Panc1 (cell line): ENCODE measurements at places on chromosomes 5 and 9.

DNA sequence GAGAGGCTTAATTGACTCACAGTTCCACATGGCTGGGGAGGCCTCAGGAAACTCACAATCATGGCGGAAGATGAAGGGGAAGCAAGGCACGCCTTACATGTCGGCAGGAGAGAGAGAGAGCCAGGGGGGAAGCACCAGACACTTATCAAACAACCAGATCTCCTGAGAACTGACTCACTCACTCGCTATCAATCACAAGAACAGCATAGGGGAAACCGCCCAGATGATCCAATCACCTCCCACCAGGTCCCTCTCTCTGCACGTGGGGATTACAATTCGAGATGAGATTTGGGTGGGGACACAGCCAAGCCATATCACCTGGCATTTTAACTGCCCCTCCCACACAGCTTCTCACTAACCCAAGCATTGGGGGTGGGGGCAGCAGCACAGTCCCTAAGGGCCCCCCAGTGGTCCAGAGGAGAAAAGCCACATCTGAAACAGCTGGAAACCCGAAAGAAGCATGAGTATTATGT lies 76.1 kb upstream of the ASS1 start:
- no peak overlapping the region for H3K27ac ChIP-seq
- DNase-seq: no peak
- no peaks in the 10 kb centered on the region for H3K36me3 ChIP-seq
- no peaks in the 10 kb centered on the region for H3K4me1 ChIP-seq

- H3K4me3 ChIP-seq: no peak overlapping the region
- no peak for DNase-seq
- no peaks in the 10 kb centered on the region for H3K4me1 ChIP-seq
- H3K36me3 ChIP-seq: no peaks in the 10 kb centered on the region
Observed at GRCh38 chr5:109589986-109590385, 99.7 kb upstream of the MAN2A1 start.

DNA sequence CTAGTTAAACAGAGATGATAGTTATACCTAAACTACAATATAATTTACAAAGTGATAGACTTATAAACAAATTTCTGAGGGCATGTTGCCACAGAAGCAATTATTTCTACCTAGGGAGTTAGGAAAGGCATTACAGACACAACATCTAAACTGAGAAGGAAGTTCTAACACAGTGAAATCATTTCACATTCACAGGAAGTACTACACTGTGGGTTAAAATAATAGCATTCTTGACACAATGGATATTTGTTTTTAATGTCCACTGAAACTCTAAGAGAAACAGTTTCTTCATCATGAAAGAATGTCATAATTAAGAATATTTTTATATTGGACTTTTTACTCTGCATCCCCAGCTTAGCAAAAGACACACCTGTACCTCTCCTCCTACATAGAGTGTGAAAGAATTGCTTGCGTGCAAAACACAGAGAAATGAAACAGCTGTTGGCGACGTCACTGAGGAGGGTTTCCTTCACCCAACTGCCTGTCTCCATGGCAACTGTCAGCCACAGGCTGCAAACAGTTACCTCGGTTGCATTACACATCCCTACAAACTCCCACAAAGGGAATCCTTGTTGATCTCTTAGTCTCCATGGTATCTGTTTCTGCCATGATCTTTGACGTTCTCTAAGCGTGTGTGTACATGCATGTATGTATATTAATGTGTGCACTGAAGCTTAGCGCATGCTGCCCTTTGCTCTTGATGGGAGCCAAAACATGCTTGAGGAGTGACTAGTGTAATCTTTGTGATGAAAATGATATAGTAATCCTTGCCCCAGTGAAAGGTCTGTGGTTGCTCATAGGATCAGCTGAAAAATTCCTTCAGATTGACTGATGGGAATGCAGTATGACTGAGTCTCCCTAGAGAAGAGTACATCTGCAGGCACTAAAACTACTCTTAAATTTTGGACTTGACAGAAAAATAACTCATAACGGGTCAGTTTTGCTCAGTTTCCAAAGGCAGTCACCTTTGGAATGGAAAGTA lies 168.5 kb downstream of the ACTL7B start:
- no peaks in the 10 kb centered on the region for H3K36me3 ChIP-seq
- no peaks in the 10 kb centered on the region for H3K27me3 ChIP-seq
- H3K4me1 ChIP-seq: no peaks in the 10 kb centered on the region
- H3K27ac ChIP-seq: no peak overlapping the region

GRCh38 chr5:7983433-7983832 lies 114.5 kb downstream of the MTRR start:
- DNase-seq: no peak
- H3K4me3 ChIP-seq: no peak overlapping the region
- H3K27me3 ChIP-seq: no peaks in the 10 kb centered on the region
- no peak overlapping the region for H3K27ac ChIP-seq

GRCh38 chr9:78654324-78654723 lies 357.4 kb downstream of the PSAT1 start:
- H3K4me1 ChIP-seq: no peaks in the 10 kb centered on the region
- H3K27ac ChIP-seq: no peak overlapping the region
- H3K4me3 ChIP-seq: no peak overlapping the region
- DNase-seq: no peak
- no peaks in the 10 kb centered on the region for H3K27me3 ChIP-seq
- H3K36me3 ChIP-seq: no peaks in the 10 kb centered on the region

DNA sequence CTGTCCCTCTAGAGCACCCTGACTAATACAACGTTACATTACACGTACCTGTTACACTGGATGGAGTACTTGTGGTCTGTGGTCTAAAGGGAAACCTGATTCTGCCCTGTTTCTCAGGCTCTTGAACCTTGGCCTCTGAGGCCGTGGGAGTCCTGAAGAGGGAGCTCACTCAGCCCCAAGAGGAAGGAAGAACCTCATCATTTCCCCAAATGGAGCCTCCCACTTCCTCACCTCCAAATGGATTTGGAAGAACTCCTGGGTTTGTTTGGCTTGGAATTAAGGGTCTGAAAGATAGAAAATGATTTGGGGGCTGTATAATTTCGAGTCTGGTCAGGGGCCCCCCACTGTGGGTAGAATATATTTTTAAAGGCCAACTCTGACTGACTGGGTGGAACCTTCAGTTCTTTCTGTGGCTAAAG lies 200.2 kb downstream of the SEMA6A start:
- H3K4me1 ChIP-seq: no peaks in the 10 kb centered on the region
- H3K36me3 ChIP-seq: no peaks in the 10 kb centered on the region
- H3K4me3 ChIP-seq: no peak overlapping the region
- no peak overlapping the region for H3K27ac ChIP-seq

GRCh38 chr5:14405706-14406553 lies 175.7 kb upstream of the OTULINL start:
- H3K27ac ChIP-seq: no peak overlapping the region
- no peak overlapping the region for H3K4me3 ChIP-seq
- H3K4me1 ChIP-seq: no peaks in the 10 kb centered on the region
- DNase-seq: no peak

DNA sequence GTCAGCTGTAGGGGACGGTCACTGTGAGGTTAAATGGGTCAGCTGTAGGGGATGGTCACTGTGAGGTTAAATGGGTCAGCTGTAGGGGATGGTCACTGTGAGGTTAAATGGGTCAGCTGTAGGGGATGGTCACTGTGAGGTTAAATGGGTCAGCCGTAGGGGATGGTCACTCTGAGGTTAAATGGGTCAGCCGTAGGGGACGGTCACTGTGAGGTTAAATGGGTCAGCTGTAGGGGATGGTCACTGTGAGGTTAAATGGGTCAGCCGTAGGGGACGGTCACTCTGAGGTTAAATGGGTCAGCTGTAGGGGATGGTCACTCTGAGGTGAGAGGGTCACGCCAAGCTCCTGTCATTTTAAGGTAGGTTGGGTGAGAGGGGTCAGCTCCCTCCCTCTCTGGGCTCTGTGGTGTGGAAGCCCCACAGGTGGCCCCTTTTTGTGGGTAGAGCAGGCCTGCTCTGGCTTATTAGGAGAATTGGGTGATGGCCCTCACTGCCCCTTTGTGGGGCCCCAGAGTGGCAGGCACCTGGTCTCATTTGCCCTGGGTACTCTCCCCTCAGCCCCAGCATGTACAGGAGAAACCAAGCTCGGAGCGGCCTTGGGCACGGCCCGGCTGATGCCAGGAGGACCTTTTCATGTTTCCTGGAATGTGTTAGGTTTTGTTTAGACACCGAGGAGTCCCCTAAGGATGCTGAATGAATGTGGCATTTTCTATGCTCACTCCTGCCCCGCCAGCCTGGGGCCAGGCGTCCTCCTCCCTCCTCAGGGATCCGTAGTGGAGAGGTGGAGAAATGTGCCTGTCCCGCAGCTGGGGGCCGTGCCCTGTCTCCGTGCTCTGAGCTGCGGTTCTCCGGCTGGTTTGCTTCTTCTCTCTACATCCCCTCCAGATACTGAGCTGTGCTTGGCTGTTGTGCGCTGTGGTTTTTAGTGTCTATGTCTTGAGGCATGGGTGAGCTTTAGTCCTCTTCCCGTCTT lies 31.4 kb downstream of the AHRR start:
- no peaks in the 10 kb centered on the region for H3K27me3 ChIP-seq
- no peak for DNase-seq
- no peaks in the 10 kb centered on the region for H3K4me1 ChIP-seq
- no peaks in the 10 kb centered on the region for H3K36me3 ChIP-seq

GRCh38 chr9:114746591-114747346 lies 59.1 kb downstream of the TNFSF15 start:
- no peaks in the 10 kb centered on the region for H3K36me3 ChIP-seq
- no peak overlapping the region for H3K27ac ChIP-seq
- no peaks in the 10 kb centered on the region for H3K27me3 ChIP-seq
- no peak for DNase-seq

DNA sequence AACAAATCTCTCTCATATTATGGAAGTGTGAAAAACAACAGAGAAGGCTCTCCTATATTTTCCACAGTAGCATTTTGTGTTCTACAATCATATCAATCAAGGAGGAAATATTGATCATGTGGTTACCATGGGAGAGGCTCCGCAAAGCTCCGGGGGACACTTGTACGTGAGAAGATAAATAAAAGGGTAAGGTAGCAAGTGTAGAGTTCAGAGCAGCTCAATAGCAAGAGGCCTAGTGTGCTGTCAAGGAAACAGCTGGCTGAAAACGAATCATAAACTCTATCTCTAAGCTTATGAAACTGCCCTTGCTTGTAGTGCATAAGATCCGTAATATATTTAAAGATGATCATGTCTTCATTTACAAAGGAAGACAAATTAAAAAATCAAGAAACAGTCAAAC lies 57.5 kb downstream of the CDH18 start:
- no peaks in the 10 kb centered on the region for H3K27me3 ChIP-seq
- DNase-seq: no peak
- peaks cover 4% of the 10 kb centered on the region for H3K4me1 ChIP-seq
- peak overlapping the region; percentile 37; the same call in 1 of the 2 replicates for H3K27ac ChIP-seq

DNA sequence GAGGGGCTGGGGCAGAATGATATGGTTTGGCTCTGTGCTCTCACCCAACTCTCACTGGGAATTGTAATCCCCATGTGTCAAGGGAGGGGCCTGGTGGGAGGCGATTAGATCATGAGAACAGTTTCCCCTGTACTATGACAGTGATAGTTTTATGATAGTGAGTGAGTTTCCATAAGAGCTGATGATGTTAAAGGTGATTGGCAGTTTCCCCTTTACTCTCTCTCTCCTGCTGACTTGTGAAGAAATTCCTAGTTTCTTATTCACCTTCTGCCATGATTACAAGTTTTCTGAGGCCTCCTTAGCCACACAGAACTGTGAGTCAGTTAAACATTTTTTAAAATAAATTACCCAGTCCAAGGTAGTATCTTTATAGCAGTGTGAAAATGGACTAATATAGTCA lies 120.4 kb upstream of the CDH9 start:
- H3K4me3 ChIP-seq: no peak overlapping the region
- H3K4me1 ChIP-seq: no peaks in the 10 kb centered on the region
- no peaks in the 10 kb centered on the region for H3K27me3 ChIP-seq
- no peak for DNase-seq
- H3K27ac ChIP-seq: no peak overlapping the region
- H3K36me3 ChIP-seq: no peaks in the 10 kb centered on the region

GRCh38 chr9:129237164-129237611 lies 59.1 kb upstream of the IER5L start:
- peaks cover 7% of the 10 kb centered on the region for H3K4me1 ChIP-seq
- H3K27me3 ChIP-seq: no peaks in the 10 kb centered on the region
- no peak overlapping the region for H3K4me3 ChIP-seq
- no peaks in the 10 kb centered on the region for H3K36me3 ChIP-seq
- DNase-seq: no peak
- H3K27ac ChIP-seq: no peak overlapping the region

- peaks cover 11% of the 10 kb centered on the region for H3K27me3 ChIP-seq
- H3K27ac ChIP-seq: no peak overlapping the region
- no peaks in the 10 kb centered on the region for H3K4me1 ChIP-seq
- H3K4me3 ChIP-seq: no peak overlapping the region
- no peaks in the 10 kb centered on the region for H3K36me3 ChIP-seq
Observed at GRCh38 chr5:113252066-113252465, 182.7 kb downstream of the TSSK1B start.

- H3K4me1 ChIP-seq: peaks cover 40% of the 10 kb centered on the region
- DNase-seq: no peak
- H3K27ac ChIP-seq: peak overlapping the region; percentile 82
- no peaks in the 10 kb centered on the region for H3K27me3 ChIP-seq
Observed at GRCh38 chr5:123882965-123883345, 371.0 kb downstream of the CSNK1G3 start.

DNA sequence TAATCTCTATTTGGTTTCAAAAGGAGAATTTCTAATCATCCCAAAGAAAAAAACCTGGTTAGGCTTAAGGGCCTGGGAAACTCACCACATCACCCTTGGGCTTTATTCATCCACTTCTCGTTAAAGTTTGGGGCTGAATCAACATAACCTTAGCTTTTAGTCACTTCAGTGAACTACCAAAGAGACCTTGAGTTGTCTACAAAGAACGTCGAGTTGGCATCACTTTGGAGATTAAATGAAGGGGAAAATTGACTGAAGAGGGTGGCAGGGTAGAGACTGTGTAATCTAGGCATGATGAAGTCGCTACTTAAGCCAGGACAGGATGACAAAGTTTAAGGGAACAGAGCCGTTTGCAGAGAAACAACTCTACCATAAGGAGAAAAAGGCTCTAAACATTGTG lies 341.4 kb downstream of the RAB3C start:
- H3K27me3 ChIP-seq: no peaks in the 10 kb centered on the region
- no peak overlapping the region for H3K27ac ChIP-seq

- no peak overlapping the region for H3K4me3 ChIP-seq
- H3K27me3 ChIP-seq: no peaks in the 10 kb centered on the region
- no peak overlapping the region for H3K27ac ChIP-seq
- H3K36me3 ChIP-seq: no peaks in the 10 kb centered on the region
Observed at GRCh38 chr5:90224342-90224741, 185.2 kb downstream of the CETN3 start.

DNA sequence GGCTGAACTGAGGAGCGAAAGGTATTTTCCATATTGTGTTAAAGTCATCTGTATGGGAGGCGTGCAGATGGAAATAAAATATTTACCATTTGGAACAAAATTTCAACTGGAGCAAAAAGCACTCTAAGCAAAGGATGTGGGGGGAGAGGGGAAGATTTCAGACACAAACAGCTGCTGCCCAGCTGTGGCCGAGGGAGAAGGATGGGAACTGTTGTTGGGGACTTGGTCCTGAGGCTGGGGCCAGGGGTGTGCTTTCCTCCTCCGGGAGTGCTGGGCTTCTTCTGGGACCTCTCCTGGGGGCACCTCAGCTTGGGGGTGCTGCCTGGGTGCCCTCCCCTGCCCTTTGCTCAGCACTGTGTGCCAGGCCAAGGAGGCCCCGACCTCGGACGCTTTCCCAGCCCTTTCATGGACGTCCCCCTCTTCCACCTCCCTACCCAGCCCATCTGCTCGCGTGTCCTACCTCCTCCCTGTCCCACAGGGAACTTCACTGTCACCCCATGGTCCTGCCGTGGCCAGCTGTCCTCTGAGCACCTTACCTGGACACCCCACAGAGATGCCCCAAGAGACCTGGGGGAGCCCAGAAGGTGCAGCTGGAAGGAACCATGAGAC lies 101.9 kb upstream of the COL5A1 start:
- no peak overlapping the region for H3K4me3 ChIP-seq
- no peak for DNase-seq
- H3K4me1 ChIP-seq: no peaks in the 10 kb centered on the region
- H3K27ac ChIP-seq: no peak overlapping the region
